Natural killer cell (primary cell): ENCODE measurements at places on chromosomes 3 and 15.

GRCh38 chr15:87557881-87558280 lies 698.7 kb downstream of the NTRK3 start:
- no peak for DNase-seq

DNA sequence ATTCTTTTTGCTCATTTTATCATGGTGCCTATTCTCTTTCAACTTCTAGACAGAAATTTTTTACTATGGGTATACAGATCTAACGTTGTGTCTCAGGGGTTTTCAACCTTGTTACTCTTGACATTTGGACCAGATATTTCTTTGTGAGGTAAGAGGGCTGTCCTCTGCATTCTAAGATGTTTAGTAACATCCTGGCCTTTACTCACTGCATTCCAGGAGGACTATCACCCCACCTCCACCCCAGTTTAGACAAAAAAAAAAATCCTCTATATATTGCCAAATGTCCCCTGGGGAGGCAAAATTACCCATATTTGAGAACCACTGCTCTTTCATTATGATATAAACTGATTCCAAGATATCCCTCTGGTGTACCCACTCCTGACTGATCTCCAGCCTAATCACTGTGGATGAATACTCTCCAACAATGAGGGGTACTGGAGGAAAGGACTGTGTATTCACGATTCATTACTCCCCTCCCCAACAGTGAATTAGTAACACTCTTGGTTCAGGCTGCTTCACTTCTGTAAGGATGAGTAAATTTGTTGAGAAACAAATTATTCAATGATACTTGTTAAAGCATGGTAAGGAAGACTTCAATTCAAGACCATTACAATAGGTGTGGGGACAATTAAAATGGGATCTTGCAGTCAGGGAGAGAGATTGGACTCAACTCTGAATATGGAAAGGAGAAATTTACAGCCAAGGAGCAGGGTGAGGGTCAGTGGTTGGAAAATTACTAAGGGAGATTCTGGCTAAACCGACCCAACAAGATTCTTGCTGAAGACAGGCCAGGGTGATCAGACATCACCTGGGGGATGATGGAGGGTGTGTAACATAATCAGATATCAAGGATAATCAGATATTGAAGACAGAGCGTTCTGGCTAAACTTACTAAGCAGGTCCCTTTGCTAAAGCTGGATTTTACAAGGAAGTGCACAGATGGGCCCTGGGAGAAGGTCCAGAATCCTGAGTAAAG lies 123.8 kb upstream of the DAZL start:
- DNase-seq, result no peak

GRCh38 chr15:62359416-62359815 lies 194.3 kb upstream of the C2CD4B start:
- DNase-seq, result no peak

- no peak for DNase-seq
Measured at GRCh38 chr15:89074402-89075012, 13.7 kb upstream of the ABHD2 start.

DNA sequence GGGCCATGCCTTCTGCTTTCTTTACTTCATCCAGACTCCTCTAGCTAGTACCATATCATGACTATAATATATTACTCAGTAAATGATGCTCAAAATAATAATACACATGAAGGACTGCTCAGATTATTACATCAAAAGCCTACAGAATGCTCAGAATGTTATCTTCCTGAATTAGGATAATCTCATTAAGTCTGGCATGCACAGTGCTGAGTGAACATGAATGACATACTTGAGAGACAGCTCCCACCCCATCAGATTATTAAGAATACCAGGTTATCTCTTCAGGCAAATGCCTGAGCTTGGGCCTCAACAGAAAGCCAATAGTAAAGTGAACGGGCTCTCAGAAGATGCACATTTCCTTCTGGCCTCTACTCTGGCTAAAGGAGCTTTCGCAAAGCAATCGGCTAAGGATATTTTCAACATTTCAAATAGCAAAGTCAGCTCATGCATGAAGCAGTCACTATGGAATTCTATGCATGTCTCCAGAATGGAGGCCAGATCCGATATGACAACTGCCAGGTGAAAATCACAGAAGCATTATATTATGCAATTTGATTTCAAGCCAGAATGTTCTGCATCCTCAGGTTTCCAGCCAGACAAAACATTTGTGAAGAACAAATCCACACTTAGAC lies 122.6 kb downstream of the KCNMB2 start:
- no peak for DNase-seq

GRCh38 chr3:138245026-138245425 lies 57.9 kb downstream of the ARMC8 start:
- no peak for DNase-seq

DNA sequence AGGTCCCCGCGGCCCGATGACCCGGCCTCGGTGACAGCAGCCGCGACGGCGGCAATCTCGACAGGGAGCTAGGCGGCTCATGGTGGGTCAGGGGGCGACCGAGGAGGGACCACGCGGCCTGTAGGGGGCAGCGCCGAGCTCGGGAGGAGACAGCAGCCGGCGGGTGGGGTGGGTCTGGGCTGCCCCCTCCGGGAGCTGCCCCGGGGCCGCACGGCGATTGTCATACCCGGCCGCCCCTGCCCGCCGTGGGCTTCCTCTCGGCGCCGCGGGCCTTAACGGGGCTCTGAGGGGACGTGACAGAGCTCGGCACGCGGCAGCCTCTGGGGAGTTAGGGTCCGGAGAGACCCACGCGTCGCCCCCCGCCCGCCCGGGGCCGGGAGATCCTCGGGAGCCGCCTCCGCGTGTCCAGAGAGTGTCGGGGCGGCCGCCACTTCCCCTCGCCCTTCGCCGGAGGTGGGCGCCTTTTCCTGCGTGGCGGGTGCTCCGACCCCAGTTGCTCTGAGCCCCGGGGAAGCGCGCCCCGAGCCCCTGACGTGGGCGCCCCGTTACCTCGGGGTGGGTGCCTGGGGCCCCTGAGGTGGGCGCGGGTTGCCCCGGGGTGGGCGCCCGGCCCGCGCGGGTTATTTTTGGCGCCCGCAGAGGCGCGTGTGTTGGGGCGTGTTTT lies 539 bp upstream of the PLCL2 start:
- peak; percentile 70 for DNase-seq

- DNase-seq, result no peak
Measured at GRCh38 chr3:116743062-116743461, 33.5 kb downstream of the TUSC7 start.

GRCh38 chr3:31878231-31878838 lies 102.7 kb downstream of the OSBPL10 start:
- DNase-seq, result no peak

DNA sequence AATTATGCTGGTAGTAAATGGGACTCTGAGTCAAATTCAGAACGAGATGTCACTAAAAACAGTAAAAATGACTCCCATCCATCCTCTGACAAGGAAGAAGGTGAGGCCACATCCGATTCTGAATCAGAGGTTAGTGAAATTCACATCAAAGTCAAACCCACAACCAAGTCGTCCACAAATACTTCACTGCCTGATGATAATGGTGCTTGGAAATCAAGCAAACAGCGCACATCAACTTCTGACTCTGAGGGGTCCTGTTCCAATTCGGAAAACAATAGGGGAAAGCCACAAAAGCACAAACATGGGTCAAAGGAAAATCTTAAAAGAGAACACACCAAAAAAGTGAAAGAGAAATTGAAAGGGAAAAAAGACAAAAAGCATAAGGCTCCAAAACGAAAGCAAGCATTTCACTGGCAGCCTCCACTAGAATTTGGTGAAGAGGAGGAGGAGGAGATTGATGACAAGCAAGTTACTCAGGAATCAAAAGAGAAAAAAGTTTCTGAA lies 15.1 kb upstream of the ZBTB47 start:
- peak; percentile 67 for DNase-seq

DNA sequence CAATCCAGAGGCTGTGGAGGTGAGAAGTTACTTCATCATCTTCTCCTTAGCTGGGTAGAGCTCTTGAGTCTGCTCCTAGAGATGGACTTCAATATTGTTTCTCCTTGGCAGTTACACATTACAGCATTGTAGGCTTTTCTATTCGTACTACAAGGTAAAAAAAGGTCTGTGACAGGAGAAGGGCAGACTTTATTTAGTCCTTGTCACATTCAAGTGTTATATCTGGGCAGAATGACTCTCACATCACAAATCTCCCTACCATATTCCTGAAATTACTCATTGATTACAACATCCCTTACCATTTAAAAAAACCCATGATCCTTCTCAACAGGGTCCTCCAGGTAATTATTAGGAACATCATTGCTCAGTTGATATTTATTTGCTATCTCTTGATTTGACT lies 75.0 kb downstream of the AGBL1 start:
- DNase-seq, result no peak

GRCh38 chr3:170258105-170258487 lies 35.9 kb downstream of the PRKCI start:
- no peak for DNase-seq

- DNase-seq, result no peak
Measured at GRCh38 chr15:49901996-49902684, 216.9 kb downstream of the ATP8B4 start.

DNA sequence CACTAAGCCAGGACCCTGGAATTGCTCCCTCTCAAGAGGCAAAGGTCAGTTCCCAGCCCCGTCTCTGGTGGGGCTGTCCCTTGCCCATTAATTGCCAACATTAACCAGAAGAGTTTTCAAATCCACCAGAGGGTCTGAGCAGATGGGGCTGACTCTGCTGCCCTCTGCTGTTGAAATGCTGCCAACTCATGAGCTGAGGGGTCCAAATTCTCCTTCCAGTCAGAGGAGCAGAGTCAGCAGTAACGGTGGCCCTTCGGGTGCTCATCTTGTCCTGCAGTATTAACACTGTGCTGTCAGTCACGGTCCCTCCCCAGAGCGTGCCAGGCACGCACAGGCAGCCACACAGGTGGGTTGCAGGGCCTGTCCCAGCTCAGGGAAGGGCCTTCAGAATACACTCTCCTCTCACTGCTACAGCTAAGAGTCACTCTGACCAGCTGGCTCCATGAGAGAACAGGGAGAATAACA lies 10.7 kb upstream of the SPTBN5 start:
- DNase-seq, result peak; percentile 88

GRCh38 chr15:85702321-85703101 lies 92.2 kb downstream of the KLHL25 start:
- DNase-seq, result peak; percentile 54

DNA sequence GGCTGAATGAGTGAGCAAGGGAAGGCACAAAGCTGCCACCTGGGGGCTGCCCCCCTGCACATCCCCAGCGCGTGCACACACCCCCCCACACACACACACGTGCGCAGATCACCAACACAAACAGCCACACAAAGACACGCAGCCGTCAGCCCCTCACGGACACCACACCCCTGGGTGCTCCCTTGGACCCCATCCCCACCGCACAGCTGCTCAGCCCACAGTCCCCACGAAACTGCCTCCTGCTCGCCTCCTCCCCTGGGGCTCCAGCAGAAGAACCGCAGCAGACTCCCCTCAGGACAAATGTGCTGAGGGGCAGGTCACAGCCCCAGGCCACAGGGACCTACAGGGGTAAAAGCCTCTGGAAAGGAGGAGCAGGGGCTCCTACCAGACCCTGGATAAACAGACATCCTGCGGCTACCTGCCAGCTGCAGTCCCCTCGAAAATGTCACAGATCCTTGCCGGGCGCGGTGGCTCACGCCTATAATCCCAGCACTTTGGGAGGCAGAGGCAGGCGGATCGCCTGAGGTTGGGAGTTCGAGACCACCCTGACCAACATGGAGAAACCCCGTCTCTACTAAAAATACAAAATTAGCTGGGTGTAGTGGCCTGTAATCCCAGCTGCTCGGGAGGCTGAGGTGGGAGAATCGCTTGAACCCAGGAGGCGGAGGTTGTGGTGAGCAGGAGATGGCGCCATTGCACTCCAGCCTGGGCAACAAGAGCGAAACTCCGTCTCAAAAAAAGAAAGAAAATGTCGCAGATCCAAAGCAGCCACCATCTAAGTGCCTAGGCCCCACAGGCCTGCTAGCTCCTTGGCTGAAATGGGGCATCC lies 6.5 kb downstream of the TWF2 start:
- no peak for DNase-seq

DNA sequence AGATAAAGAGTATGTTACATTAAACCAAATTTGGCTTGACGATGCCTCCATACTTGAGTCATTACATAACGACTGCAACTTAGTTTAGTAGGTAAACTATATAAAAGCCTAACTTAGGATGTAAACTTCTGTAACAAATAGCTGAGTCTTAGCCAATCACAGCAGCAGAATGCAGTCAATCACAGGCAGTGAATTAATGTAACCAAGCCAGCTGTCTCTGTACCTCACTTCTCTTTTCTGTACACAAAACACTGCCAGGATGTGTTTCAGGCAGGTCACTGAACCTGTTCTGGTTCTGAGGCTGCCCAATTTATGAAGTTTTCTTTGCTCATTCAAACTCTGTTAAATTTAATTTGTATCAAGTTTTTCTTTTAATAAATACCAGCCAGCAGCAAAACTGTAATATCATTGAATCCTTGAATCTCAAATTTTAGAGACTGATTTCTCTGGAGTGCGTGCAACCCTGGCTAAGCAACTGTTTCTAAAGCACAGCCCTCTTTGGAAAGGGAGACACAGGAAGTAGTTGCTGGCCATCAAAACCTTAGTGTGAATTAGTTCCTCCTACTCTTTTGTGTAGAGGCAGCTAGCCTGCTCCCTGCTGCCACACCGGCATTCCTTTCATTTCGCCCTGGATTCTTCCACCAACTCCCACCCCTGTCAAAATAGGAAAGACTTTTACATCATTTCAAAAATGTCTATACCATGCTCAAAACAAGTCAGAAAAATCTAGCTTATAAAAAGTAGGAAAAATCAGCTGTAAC lies 15.2 kb downstream of the RFTN1 start:
- DNase-seq, result no peak

DNA sequence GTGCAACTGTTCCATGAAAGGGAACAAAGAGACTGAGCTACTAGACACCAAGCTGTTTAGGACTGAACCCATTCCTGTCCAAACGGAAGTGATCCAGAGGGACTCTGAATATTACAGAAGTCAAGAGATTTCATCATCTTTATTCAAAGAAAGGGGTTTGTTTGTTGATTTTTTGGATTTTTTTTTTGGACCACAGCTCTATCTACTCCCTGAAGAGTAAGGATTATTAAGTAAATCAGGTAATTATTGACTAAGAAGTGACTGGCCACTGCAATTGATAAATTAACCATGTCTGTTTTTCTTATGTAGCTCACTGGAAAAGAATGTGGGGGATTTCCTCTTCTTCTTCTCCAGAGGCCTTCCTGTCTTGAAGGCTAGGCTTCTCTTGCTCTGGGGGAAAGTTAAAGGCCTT lies 146.6 kb upstream of the TPM1 start:
- DNase-seq, result no peak

DNA sequence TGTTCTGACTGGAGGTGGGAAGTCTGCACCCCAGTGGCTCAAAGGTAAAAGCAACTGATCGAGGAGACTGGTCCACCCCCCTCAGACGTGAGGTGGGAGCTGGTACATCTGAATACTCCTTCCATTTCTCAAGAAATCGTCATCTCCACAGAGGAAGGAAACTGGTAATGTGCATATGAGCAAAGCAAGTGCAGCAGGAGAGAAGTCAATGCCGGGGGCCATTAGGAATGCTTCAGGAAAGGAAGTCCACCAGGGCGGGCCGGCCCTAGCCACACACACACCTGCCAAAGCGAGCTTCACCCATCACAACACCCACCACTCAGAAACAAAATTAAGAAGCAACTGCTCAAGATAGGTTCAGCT lies 8.5 kb downstream of the TBC1D2B start:
- DNase-seq, result no peak
